Activated naive CD4-positive, alpha-beta T cell treated with Interleukin-2 at 50 U/mL for 16 hours (primary cell): ENCODE measurements at places on chromosomes 4 and X.

DNA sequence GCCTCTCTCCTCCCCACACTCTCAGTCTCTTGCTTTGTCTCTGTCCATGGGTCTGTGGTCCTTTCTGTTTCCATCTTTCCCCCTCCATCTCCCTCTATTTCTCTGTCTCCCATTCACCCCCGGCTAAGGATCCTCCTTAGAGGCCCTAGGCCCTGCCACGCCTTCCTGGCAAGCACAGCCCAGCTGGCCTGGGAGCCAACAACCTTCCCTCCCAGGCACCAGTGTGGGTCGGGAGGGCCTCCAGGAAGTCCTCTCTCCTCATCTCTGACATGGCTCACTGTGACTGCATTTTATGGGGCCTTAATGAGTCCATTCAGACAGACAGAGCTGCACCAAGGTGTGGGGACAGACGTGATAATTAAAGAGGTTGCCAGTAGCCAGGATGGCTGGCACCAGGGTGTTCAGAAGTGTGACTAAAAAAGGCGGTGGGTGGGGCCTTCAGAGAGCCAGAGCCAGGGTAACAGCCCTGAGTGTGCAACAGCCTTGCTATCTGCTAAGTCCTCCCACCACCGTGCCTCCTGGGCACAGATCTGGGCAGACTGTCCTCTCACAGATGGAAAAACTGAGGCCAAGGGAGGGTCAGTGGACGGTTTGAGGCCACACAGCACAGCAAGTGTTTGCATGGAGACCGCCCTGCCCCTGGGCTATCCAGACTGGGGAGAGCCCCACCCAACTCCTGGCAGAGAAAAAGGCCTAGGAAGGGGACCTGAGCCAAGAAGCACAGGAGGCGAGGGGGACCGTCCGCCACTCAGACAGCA is 31.5 kb downstream of the BLOC1S4 start:
- no peak for DNase-seq

DNA sequence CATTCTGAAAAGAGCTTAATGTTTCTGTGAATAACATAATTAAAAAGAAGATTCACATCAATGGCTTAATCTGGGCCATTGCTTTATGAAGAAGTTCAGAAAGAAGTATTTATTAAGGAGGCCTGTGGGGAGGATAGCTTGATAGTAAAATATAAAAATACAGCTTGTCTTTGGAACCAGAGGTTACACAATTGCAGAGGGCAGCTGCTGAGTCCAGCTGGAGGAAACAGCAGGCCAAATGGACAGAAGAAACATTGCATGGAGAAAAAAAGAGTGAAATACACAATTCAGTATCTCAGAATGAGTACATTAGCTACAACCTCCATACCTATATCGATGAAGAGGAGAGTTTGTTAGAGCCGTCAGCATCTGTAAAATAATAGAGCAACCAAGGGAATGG is 148.0 kb upstream of the NPY2R start:
- DNase-seq = no peak

DNA sequence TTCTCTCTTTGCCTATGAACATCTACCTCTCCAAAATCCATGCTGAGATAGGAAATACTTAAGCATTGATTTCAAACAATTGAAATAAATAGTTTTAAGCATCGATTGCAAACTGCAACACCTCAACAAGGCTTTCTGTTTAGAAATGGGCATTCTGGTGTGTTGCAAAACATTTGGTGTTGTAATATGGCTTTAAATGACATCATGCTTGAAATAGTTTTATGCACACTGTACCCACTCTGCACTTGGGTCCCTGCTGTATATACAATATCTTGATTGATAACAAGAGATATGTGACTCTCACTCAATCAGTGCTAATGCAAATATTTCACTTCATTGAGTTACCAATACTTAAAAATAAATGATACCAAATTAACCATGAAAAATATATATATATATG is 964.9 kb upstream of the GRIA3 start:
- DNase-seq = no peak

DNA sequence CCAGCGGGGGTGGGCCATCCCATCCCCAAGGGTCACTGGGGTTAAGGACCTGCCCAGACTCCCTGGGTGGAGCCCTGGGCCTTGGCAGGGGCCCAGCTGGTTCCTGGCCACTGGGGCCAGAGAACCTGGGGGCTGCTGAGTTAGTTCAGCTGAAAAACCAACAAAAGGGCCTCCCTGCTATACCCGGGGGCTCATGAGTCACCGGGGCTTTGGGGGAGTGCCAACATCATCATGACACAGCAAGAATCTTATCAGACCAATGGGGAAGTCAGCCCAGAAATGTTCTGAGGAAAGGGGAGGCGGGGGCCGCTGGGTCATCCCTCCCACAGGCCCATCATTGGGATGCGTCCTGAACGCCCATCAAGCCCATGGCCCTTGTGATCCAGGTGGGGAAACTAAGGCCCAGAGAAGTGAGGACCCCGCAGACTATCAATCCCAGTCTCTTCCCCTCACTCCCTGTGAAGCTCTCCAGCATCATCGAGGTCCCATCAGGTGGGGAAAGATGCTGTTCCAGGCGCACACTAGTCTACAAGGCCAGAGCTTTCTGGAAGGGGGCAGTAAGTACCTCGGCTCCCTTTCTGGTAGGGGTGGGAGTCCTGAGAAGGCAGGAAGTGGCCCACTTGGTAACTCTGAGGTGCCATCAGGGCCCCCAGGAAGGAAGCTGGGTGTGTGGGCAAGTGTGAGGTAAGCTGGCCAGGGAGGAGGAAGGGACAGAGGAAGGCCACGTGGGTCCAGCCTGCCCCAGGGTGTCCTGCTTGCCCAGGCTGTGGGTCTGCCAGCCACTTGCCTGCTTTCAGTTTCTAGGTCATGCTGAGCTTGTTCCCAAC is 4.5 kb downstream of the G6PD start:
- peak; percentile 66 for DNase-seq

GRCh38 chr4:87211249-87211952 is 9.0 kb downstream of the KLHL8 start:
- no peak for DNase-seq

- no peak for DNase-seq
Measured at GRCh38 chr4:144507311-144508101, 138.4 kb upstream of the HHIP start.

DNA sequence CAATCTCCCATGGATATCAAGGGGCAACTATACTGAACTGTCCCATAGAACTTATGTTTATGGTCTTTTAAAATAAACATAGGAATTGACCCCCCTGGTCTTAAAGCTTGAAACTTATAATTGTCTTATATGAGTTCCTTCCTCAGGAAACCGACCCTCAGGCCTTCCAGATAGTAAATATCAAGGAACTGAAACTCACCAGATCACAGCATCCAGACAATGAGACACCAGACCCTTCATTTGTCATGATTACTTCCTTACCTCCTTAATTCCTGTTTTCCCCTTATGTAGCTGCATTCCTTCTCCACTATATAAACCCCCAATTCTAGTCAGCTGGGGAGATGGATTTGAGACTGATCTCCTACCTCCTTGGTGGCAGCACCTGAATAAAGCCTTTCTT is 94.8 kb upstream of the GRPR start:
- DNase-seq = no peak

DNA sequence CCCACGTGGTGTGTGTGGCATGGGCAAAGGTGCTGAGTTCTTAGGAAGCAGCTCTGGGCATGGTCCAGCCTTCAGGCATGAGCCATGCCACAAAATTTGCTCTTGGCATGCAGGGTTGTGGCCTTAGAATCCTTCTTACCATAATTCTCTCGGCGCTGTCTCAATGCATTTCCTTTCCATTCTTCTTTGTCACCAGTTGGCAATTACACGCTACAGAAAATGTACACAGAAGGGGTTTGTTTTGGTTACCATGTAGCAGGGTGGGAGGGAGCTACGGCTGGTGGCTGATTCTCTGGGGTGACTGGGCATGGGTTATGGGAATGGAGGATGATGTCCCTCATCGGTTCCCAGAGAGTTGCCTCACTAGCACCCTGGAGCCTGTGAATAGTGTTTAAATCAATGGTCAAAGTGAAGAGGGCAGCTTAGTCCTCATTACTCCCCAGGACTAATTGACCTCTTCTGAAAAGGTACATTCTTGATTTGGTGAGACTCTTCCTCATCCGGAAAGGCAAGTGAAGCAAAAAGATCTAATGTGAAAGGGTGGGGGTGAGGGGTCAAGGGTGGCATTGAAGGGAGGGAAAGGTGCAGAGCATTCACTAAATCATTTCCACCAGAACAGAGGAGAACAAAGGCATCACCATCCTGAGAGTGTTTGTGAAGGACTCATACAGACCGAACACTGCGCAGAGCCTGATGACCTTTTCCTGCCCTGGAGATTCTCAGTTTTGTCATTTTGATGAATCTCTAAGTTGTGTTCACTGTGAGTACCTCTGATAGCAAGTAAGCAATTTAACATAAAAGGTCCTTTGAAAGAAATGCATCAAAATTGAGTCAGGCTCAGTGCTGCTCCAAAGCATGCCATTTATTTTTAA is 199.8 kb upstream of the SFRP2 start:
- DNase-seq = no peak

GRCh38 chr4:57373991-57374390 is 263.8 kb upstream of the IGFBP7 start:
- DNase-seq = no peak

DNA sequence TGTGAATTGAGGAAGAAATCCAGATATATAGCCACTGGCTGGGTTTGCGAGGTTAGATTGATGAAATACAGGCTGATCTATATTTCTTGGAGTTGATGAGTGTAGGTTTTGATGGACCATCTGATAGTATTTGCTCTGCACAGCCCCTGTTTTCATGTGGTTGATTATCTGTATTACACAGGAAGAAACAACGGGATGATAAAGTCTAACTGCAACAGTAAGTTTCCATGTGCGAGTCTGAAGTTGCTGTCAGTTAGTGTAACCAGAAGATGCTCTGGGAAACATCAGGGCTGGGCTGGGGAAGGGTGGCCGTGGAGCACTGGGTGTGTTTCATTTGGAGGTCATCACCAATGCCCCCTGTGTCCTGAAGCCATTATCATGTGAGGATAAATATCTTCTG is 148.4 kb upstream of the SFRP2 start:
- no peak for DNase-seq

DNA sequence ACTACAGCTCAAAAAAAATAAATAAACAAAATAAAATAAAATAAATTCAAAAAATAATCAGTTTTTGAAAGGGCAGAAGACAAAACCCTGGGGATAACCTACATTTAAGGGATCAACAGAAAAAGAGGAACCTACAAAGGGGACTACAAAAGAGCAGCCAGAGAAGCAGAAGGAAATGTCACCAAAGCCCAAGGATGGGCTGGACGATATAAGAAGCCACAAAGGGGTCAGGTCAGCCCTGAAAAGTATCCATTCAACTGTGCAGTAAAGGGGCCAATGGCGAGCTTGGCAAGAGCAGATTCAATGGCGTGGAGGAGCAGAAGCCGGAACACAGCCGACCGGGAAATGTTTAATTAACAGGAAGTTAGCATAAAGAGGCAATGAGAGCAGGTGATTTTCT is 16.9 kb downstream of the ACOT9 start:
- DNase-seq = no peak

- no peak for DNase-seq
Measured at GRCh38 chrX:124392794-124393193, 46.4 kb downstream of the SH2D1A start.

GRCh38 chr4:155966731-155967395 is 13.2 kb upstream of the CTSO start:
- no peak for DNase-seq

DNA sequence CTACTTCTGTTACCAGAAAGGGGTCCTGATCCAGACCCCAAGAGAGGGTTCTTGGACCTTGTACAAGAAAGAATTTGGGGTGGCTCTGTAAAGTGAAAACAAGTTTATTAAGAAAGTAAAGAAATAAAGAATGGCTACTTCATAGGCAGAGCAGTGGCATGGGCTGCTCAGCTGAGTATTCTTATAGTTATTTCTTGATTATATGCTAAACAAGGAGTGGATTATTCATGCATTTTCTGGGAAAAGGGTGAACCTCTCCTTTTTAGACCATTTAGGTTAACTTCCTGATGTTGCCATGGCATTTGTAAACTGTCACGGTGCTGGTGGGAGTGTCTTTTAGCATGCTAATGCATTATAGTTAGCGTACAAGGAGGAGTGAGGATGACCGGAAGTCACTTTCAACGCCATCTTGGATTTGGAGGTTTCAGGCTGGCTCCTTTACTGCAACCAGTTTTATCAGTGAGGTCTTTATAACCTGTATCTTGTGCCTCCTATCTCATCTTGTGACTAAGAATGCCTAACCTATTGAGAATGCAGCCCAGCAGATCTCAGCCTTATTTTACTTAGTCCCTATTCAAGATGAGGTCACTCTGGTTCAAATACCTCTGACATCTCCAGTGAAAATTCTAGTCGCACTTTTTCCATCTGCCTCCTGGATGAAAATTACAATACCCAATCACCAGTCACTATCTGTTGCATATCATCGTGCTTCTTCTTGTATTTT is 15.5 kb upstream of the TDO2 start:
- no peak for DNase-seq

DNA sequence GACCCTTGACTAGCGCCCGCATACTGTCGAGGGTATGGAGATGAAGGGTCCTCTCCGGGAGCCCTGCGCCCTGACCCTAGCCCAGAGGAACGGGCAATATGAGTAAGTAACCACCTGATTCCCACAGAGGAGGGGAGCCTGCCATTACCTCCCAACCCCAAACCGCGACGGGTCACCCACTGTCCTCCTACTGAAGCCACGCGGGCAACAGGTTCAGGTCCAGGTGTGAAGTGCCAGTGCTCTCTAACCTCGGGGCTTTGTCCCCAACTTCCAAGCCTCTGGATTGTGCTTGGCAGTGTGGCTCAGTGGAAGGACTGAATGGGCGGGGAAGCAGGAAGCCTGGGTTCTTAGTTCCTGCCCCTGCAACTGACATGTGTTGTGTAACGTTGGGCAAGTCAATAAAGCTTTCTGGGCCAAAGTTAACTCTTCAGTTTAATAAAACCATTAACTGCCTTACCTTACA is 694 bp downstream of the OCRL start:
- no peak for DNase-seq

DNA sequence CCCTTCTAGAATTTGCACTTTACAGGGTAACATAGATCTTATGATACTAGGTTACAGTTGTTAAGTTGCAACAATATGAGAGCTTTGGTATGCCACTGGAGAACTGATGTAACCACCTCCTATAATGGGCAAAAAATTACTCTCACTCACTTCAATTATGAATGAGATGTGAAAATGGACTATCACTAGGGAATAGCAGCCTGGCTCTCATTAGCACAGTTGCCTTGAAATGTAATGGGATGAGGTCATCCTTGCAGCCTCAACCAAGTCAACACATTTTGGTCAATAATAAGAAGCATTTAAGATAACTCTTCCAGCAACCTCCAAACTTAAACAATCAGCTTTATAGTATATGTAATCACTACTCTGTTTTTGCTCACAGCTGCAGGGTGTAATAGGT is 69.4 kb downstream of the TBC1D9 start:
- no peak for DNase-seq
